ENCODE measurements at places on chromosomes 1 and 21.

DNA sequence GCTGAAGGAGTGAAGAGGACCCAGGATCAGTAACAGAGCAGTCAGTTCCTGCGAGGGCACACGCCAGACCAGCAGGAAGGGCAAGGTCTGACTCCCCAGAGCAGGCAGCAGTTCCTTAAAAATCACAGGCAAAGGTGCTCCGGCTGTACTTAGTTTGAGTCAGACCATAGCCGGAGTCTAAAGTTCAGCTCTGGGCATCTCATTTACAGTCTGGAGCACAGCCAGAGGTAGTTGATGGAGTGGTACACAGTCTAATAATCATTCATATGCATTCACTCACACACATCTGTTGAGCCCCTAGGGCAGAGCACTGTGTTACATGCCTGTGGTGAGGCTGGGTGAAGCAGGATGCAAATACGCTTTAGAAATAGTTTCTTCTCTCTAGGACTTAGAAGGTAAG lies 7.3 kb upstream of the AMIGO1 start:
- DNase-seq: no peak

- no peak for DNase-seq
Measured at GRCh38 chr1:171286032-171286705, 27.8 kb upstream of the FMO4 start.

DNA sequence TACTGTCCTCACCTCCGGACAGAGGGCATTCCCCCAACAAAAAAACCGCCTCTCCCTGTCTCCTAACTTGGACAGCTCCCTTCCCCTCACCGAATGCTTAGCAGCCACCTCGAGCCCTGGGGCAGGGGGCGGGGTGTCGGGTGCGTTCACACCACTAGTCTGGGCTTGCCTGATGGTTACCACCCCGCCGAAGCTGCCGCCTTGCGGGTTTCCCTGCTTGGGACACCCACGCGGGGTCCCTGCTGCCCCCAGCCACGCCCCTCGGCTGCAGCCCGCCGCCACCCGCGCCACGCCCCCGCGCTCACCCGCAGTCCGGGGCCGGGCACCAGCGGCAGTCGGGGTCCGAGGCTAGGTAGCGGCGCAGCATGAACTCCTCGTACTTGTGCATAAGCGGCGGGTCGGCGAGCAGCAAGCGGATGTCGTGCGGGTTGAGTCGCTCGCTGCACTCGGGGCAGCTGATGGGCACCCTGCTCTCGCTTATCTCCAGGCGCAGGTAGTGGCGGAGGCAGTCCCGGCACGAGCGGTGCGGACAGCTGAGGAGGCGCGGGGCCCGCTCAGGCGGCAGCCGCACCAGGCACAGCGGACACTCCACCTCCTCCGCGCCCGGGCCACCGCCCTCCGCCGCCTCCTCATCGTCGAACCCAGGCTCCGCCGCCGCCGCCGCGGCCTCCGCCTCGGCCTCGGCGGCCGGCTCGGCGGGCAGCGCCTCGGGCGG lies 706 bp downstream of the RNF19B start:
- DNase-seq: peak; percentile 62

DNA sequence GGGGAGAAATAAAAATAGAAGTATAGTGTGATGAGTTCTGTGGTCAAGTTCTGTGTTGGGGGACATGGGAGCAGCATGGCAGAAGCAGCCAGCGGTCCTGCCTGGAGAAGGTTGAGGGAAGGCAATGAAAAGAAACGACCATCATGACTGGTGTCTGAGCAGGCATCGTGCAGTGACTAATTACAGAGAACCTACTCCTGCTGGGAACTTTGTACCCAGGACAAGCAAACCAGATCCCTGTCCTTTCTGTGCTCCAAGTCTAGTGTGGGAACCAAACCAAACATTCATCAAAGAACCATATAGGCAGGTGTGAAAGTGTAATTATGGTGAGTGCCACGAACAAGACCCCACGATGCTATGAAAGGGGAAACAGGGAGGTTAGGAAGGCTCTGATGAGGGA lies 25.8 kb downstream of the KIAA0040 start:
- DNase-seq: no peak

DNA sequence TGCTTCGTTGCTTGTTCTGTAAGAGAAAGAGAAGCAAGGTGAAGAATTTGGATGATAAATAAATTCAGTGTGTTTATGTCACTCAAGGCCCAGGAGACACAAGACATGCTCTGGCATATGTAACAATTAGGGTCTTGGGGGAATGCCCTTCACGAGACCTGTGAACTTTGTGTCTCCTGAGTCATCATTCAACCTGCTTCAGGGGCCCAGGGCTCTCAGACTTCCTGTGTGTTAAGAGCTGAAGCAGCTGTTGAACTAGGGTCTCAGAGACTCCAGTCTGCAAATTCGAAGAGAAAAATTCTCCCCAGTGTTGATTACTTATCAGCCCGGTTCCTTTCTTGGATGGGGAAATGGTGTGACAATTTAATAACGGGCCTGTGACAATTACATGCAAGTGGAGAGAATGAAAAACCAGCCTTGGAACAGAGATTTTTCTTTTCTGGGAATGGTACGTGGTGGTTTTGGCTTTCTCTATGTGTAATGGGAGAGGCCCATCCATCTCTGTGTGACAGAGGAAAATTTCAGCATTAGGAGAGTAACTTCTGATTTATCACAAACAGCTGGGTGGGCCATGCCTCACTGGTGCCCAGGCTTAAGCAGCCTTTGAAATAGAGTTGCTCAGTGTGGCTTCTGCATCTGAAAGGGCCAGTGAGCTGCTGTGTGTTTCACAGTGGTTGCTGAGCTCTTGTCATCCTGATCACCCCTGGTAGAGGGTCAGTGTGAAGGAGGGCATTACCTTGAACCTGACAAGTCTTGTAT lies 22.4 kb downstream of the HUNK start:
- DNase-seq: no peak

DNA sequence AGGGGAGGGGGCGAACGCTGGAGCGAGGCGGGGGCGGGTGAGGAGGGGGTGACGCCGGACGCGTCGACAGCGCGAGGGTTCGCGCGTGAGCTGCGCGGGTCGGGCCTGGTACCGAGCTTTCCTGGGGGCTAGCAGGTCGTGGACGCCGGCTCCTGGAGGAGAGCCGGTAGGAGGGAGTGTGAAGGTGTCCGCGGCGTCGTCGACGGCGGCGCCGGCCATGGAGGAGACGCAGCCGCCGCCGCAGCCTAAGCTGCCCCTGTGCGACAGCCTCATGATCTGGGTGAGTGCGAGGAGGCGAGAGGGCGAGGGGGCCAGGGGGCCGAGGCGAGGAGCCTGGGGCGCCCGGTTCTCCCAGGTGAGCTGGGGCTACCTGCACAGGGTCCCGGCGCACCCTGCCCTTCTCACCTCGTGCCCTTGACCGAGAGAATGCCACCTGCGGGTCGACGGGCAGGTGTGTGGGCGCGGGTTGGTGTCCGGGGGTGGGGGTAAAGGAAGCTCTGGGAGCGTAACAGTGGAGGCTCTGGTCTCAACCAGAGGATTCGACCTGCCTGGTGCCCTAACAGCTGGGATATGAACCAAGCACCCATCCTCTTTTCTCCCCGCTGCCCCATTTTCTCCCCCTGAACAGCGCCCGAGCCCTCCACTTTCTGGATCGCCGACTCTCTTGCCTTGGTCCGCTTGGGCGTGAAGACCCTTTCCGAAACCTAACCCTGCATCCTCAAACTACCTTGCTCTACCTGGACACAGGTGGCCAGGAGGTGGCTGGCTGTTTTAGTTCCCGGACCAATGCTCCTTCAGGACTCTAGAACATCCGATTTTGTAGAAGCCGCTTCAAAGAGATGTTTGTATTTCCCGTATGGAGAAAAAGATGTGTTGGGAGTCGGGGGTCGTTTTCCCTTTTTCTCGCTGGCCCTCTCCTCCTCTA lies at the start of gene HOOK1:
HOOK1 (plus strand) TSS at position 49 of the 925 bp plus-strand sequence; CDS start at position 218, 169 bp downstream.
- no peak for DNase-seq

DNA sequence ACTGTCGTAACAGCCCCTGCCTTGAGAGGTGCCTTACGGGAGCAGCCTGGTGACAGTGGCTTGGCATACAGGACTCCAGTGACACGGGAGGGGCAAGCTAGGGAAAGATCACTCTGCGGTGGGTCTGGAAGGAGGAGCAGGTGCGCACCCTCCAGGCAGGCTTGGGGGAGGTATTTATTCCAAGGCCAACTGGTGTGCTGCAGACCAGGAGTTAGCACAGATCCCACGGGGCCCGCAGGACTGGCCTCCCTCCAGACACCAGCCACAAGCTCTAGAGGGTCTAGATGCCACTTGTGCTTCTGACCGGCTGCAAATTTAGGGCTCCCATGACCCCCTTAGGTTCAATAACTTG lies 22.1 kb downstream of the PSEN2 start:
- DNase-seq: no peak

- DNase-seq: no peak
Measured at GRCh38 chr1:17245816-17246325, 3.0 kb upstream of the PADI3 start.

DNA sequence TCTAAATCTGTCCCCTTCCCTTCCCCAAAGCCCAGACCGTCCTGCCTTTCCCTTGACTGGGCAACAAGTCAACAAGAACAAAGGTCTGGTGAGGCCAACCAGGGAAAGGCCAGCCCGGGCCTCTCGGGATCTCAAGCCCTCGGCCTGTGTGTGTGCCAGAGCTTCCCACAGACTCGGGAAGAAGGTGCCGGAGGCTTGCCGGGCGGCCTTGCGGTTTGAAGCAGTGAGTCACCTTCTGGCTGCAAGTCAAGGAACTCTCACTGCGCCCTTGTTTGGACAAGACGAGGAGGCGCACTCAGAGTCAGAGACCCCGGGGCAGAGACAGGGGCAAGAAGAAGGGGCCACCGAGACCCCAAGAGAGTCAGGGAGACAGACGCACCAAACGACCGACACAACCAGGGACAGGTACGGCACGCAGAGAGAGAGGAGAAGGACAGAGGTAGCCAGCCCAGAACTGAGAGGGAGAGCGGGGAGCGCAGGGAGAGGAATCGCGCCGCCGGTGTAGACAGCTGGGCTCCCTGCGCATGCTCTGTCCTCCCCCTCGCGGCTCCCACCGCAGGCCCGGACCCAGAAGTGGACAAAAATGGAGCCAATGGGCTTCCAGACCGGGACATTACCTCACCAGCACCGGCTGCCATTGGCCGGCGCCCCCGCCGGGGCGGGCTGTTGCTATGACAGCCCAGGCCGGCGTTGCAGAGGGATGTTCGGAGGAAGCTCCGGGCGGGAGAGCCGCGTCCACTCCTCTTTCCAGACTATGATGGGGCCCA lies 66.6 kb upstream of the LAPTM5 start:
- peak; percentile 66 for DNase-seq

GRCh38 chr1:196677781-196678509 lies 26.1 kb downstream of the CFH start:
- DNase-seq: no peak

- peak; percentile 15 for DNase-seq
Measured at GRCh38 chr1:205315008-205315618, 6.4 kb downstream of the NUAK2 start.

DNA sequence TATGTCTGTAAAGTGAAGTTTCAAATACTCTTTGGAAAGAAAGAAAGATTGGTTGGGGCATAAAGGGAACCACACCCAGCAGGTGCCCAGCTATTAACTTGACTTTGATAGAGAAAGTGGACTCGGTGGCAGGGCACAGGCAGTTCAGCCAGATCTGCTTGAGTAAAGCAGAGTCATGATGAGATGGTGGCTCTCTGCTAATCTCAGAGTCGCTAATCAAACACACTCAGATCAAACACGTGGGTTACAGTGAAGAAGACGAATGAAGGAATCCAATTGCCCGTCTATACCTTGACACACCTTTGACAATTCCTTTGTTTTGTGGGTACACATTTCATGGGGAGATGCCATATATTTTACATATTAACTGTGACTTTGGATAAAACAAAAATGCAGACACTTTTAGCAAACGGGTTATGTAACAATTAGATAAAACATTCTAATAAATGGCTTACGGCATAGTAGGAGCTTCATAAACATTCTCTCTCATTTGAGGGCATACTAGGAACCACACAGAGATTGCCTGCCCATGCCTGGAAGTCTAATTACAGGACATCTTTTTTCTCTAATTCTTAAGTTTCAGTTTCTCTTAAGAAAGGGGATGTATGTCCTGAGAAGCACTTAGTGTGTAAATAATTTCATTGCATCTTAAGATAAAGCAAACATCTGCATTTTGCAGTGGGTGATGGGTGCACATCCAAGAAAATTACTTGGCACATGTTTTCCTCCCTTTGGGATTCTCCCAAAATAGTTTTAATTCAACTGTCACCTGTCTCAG lies 7.2 kb downstream of the CBR1 start:
- no peak for DNase-seq

DNA sequence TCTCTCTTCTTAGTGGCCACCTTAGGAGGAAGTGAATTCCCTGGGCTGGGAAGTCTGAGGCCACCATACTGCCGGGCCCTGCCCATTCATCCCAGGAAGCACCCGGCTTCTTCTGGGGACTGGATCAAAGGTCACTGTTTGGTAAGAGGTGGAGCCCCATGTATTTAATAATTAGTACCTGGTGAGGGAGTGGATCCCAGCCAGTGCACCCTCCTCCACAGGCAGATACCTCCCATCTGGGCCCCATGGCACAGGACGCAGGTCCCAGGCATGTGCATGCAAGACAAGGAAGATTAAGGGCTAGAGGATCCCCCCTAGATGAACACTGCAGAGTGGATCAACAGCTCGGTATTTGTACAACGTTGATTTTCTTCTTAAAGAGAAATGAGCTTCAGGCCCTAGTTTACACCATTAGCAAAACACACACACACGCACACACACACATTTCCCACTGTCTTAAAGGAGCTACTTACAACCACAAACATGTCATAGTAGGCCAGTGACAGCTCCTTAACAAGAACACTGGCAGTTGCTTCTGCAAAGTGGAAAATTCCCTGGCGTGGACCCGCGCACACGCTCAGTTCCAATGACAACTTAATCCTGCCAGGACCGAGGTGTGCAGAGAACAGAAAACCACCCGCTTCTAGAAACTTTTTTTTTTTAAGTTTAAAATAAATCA lies 90.7 kb downstream of the MRPL37 start:
- no peak for DNase-seq

GRCh38 chr1:9213956-9214355 lies 20.6 kb upstream of the H6PD start:
- no peak for DNase-seq

DNA sequence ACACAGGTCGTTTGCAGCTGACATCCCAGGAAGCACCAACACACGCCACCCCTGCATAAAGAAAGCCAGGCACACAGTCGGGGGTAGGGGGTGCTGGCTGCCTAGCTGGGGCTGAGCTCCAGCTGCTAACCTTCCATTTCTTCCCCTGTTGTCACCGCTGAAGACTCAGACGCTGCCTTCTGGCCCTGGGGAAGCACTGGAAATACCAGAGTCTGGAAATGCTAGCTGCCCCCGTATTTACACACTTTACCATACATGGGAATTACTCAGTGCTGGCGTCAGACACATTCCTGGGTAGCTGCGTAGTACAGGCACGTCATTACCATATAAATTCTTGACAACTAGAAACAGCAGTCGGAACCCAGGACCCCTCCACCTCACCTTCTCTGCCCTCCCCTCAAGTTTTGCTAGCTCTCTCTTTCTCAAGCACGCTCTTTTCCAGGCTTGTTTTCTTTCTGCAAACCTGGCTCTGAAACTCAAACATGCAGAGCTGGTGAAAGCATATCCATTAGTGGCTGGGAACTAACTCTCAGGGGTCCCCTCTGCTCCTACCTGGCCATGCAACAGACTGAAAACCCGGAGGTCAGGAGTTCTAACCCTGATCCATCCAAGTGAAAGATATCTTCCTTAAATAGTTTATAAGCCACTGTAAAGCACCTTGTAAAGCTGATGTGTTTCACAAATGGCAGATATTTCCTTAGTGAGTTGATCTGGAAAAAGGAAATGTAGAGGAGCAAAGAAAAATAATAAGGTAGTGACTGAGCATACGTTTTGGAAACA lies 3.3 kb downstream of the CSRP1 start:
- no peak for DNase-seq

GRCh38 chr1:175136246-175136645 lies 56.3 kb downstream of the KIAA0040 start:
- no peak for DNase-seq
